Diencephalon (tissue), 1 donor: ENCODE measurements at places on chromosomes 5 and 9. TPM values are rescaled to one million over a fixed set of nuclear protein-coding genes. Genes with fewer than 3 reads are reported as not detected.

C8G gene
- not detected for total RNA-seq

HSPB3 gene
- total RNA-seq, result not detected

PCDHGA6 gene
- total RNA-seq, result 11.3 TPM

PCDHGA2 gene
- total RNA-seq, result 8.5 TPM

SMIM33 gene
- total RNA-seq, result not detected

FANCG gene
- 26.5 TPM for total RNA-seq

ZNF346 gene
- total RNA-seq, result 32.3 TPM

PTBP3 gene
- total RNA-seq, result 66.9 TPM

CXXC5 gene
- total RNA-seq, result 53.5 TPM

SOX30 gene
- not detected for total RNA-seq

ZBED3 gene
- 4.4 TPM for total RNA-seq

PDLIM4 gene
- 6.2 TPM for total RNA-seq

SPINK5 gene
- total RNA-seq, result not detected

SAXO1 gene
- not detected for total RNA-seq

PCA3 gene
- total RNA-seq, result 1.4 TPM

SLC25A2 gene
- 0.23 TPM for total RNA-seq

CNTLN gene
- total RNA-seq, result 25.1 TPM

PALM2AKAP2 gene
- 16.8 TPM for total RNA-seq

TMEM203 gene
- 38.8 TPM for total RNA-seq

ECSCR gene
- total RNA-seq, result 11.3 TPM

PTGDS gene
- total RNA-seq, result 93.2 TPM

ERAP2 gene
- total RNA-seq, result 12.7 TPM

GLRA1 gene
- 5.5 TPM for total RNA-seq
